ENCODE measurements at places on chromosomes 12 and 14.

DNA sequence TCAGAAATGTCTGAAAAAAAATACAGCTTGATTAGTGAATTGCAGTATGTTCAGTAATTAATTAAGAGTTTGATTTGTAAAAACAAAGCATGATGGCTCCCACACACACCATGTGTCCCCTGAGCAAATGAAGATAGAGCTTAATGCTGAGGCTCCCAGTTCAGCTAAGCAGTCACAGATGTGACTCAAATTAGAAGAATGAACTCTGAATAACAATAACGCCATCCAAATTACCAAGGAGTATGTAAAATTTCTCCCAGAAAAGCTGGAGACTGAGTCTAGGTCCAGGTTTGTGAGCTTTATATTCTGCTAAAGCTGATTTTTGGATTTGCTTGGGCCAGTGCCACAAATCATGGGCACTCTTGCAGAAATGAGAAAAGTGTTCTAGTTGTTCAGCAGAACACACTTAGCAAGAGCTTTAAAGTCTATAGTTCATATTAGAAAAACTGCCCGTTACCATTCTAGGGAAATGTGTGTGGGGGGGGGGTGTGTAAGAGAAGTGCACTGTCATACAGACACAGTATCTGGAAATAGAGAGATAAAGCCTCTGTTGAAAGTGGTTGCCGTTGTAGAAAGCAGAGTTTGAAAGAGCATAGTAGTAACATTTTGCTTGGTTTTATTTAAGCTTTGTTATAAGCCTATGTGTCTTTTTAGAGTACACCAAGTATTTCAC lies 253.1 kb downstream of the BCAT1 start:
- DNase-seq = no peak

GRCh38 chr12:122820838-122821271 lies 14.4 kb upstream of the HIP1R start:
- DNase-seq = no peak

DNA sequence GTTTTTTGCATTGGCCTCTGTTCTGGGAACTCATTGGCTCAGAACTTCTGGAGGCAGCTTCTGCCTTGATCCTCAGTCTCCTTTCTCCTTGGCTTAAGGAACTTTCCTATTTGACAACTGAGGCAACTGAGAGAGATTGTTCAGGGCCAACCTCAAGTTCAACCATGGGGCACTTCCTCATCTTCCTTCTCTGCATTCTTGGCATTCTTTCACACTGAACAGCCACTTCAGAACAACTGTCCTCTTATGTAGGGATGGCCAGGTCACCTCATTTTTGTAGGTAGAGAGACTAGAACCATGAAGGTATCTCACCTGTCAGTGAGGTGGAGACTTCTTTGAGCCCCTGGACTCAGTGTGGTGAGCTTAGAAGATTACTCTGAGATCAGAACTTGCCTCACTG lies 63.0 kb upstream of the NRXN3 start:
- DNase-seq = no peak

DNA sequence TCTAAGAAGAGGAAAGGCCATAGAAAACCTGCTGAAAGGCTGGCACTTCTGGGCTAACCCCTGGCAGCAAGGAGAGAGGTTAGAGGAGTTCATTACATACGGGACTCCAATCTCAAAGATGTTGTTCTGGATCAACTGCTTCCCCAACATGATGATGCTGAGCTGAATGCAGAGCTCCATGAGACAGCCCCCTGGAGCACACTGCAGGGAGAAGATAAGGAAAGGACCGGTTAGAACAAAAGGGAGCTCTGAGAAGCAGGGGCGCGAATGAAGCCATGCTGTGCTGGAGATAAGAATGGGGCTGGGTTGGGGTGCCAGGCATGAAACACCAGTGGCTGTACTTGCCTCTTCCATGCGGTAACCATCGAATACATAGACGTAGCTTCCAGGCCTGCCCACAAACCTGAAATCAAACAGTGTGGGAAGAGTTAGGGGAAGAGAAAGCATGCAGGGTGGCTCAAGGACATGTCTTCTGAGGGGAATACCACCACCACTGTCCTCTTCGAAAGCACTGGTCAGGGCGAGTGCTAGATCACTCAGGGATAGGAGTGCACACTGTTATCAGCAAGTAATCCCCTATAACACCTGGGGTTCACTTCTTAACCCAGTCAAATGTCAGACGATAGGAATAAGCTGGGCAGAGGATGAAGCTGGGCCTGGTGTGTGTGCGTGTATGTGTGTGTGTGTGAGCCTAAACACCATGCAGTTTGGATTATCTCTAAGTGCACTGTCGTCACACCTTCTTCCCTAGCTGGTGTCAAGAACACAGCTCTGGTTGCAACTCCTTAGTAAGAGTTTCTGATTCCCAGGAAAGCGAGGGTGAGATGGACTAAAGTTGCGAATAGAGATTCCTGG lies 180.9 kb downstream of the NTF3 start:
- DNase-seq = no peak

DNA sequence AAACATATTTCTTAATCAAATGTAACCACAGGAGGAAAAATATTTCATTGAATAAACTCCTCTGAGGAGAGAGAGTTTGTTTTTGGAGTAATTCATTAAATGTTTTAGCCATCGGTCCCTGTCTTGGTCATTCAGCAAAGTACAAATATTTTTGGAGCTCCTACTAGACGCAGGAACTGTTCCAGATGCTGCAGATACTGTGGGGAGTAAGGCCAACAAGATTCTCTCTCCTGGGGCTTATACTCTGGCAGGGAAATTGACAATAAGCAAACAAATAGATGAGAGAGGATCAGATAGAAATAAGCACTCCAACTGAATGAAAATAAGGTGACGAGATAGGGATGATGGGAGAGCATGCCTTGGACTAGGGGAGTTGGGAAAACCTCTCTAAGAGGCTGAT lies 264.1 kb downstream of the TTC8 start:
- no peak for DNase-seq

GRCh38 chr12:53324113-53324778 lies 2.8 kb upstream of the AAAS start:
- no peak for DNase-seq

GRCh38 chr14:103562429-103563225 lies at the start of the genes BAG5 and COA8:
BAG5 (minus strand) TSS chr14:103562657; CDS start chr14:103561164, 1,493 bp downstream.
COA8 (plus strand) TSS chr14:103562960; CDS start chr14:103563002, 42 bp downstream.
- peak; percentile 92 for DNase-seq

DNA sequence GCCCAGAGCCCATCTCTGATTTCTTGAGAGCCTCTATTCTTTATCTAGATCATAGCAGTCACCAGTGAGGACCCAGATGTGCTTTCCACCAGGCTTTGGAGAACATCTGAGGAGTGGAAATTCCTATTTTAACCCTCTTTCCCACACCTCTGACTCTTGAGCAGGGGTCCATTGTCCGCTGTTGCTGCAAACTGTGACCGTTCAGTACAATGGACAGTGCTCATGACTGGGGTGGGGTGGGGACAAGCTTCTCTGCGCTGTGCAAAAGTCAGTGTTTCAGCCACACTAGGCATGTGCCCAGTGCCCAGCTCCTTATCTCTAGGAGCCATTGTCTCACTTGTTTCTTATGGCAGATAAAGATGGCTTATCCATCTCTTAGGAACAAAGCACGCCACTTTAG lies 16.9 kb upstream of the KRT7 start:
- no peak for DNase-seq

DNA sequence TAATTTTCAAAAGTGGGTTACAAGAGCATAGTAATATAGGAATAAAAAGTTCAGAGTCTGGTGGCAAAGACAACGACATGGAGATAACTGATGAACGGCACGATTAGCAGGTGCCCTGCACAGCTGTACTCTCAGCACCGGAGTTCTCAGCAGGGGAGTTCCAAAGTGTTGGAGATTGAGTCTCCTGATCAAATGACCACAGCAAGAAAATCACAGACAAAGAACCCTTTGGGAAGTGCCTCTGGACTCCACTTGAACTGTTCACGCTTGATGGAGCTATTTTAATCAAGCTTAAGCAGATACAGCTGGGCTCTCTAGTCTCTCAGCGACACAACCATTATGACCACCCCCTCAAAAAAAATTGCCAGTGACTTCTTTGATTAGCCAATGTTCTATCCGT lies 153.1 kb downstream of the ALG10B start:
- DNase-seq = no peak

GRCh38 chr14:88533064-88533602 lies 21.7 kb downstream of the PTPN21 start:
- DNase-seq = no peak

DNA sequence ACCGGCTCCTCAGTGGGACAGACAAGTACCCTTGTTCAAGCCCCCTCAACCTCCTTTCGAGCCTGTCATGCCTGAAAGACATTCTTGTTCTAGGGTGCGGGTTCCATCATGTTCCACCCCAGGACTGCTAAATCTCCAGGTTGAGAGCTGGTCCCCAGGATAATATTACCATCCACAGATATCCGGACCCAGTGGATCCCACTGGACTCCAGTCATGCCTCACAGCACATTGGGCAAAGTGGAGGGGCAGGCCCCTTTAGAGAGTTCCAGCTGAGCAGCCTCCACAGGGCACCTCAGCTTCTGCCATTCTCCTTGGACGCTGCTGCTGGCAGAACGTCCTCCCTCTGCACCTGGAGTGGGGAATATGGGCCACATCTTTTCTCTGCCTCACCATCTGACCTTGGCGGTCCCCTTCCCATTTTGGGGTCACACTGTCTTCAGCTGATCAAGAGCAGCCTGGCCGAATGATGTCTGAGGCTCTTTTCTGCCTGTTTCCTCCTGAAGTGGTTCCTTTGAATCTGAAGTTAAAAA lies 137.4 kb downstream of the BCL11B start:
- DNase-seq = no peak

GRCh38 chr14:46279327-46279726 lies 372.3 kb downstream of the RPL10L start:
- DNase-seq = no peak

GRCh38 chr14:94464290-94464689 lies 11.7 kb upstream of the SERPINA11 start:
- DNase-seq = no peak

GRCh38 chr12:11756523-11756922 lies 107.0 kb downstream of the ETV6 start:
- no peak for DNase-seq

All from hepatocyte (in vitro differentiated cells).